Fibroblast of the aortic adventitia (primary cell): ENCODE measurements at places on chromosomes 16 and 17.

DNA sequence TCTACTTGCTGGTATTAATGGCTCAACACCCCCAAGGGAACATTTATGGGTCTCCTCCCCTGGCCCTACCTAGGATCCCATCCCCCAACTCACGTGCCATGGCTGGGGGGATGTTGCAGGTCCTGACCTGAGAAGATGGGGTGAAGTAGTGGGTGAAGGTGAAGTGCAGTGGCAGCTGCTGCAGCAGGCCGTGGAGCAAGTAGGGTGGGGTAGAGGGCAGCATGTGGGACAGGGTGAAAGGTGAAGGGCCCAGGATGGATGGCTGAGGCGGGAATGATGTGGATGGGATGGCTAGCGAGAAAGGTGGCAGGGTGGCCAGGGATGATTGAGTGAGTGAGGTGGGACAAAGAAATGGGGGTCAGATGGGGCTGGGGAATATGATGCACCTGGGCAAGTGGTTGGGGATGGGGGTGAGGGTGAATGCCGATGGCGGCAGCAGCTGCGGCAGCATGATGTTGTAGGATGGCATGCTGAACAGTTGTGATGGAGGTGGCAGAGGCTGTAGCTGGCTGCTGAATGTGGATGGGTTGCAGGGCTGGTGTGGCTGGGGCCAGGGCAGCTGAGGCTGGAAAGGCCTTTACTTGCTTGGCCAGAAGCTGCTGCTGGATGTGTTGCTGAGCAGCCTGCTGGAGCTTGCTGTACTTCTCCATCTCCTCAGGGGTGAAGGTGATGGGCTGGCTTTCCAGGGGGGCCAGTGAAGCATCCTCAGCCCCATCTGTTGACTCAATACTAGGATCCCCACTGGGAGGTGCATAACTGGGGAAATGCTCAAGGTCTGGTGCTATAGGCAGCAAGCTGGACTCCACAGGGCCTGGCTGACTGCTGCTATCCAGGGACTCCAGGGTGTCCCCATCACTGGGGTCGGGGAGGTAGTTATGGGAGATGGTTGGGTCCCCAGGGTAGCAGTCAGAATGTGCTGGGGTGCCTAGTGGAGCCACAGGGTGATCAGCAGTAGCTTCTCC is 8.3 kb upstream of the ITGA2B start:
- DNase-seq: no peak

DNA sequence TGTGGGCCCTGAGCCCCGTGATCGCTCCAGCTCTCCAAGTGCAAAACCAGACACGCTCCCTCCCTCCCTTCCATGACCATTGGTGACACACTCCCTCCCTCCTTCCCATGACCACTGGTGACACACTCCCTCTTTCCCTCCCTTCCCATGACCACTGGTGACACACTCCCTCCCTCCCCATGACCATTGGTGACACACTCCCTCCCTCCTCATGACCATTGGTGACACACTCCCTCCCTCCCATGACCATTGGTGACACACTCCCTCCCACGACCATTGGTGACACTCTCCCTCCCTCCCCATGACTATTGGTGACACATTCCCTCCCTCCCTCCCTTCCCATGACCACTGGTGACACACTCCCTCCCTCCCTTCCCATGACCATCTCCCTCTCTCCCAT is 56.3 kb downstream of the LMF1 start:
- peak; percentile 4 for DNase-seq

DNA sequence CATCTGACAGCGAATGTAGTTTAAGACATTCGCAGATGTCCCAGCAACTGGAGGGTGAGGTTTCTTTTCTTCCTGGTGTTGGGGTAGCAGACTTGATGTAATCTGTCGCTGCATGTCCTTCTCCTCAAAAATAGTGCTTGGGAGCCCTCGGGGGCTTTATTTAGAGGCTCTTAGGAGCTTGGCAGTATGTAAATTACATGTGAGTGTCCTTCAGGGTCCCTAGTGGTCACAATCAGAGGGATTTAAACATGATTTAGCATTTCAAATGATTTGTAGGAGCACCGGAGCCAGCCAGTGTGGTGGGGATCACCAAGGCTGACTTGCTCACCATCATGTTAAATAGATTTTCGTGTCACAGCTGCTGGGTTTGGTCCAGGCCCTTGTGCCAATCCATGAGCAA is 8.8 kb upstream of the SALL1 start:
- no peak for DNase-seq

GRCh38 chr16:86016201-86016965 is 117.4 kb downstream of the IRF8 start:
- peak; percentile 73 for DNase-seq

DNA sequence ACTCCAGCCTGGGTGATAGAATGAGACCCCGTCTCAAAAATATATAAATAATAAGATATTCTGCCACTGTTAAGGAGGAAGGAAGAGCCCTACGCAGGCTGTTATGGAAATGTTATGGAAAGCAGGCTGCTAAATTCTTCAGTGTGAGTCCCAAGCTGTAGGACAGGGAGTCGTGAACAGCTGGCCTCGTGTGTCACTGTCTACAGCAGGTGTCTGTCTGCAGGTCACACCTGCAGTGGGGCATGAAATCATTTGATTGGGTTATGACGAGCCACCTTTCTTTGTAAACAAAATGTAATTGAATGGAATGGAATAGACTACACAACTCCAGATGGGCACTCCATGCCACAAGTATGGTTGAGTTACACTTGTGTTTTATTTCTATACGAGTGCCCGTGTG is 15.6 kb upstream of the LITAF start:
- DNase-seq: no peak

DNA sequence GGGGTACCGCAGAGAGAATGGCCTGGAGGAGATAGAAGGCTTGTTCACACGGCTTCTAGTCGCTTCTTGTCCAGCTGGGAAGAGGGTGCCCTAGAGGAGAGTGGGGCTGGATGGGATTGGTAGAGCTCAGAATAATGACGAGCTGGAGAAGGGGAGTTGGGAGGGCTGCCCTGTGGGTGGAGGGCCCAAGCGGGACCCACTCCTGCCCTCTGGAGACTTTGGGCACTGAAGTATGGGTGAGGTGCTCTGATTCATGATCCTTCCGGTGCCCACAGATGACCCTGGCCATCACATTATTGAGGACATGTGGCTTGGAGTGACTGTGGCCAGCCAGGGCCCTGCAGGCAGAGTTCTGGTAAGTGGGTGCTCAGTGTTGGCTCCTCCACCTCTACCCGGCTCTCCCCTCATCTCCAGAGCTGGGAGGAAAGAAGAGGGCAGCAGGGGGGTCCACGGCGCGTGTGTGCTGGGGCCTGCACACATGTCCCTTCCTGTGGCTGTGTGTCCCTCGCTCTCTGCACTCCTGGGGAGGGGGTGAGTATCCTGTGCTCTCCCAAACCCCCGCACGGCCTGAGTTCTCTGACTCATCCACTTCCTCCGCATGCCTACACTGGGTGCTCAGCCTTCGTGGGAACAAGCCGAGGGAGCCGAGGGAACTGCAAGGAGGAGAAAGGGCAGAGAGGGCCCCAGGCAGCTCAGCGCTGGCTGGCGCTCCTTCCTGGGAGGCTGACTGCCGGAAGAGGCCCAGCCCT is 8.5 kb downstream of the ITGA3 start:
- peak; percentile 86 for DNase-seq

DNA sequence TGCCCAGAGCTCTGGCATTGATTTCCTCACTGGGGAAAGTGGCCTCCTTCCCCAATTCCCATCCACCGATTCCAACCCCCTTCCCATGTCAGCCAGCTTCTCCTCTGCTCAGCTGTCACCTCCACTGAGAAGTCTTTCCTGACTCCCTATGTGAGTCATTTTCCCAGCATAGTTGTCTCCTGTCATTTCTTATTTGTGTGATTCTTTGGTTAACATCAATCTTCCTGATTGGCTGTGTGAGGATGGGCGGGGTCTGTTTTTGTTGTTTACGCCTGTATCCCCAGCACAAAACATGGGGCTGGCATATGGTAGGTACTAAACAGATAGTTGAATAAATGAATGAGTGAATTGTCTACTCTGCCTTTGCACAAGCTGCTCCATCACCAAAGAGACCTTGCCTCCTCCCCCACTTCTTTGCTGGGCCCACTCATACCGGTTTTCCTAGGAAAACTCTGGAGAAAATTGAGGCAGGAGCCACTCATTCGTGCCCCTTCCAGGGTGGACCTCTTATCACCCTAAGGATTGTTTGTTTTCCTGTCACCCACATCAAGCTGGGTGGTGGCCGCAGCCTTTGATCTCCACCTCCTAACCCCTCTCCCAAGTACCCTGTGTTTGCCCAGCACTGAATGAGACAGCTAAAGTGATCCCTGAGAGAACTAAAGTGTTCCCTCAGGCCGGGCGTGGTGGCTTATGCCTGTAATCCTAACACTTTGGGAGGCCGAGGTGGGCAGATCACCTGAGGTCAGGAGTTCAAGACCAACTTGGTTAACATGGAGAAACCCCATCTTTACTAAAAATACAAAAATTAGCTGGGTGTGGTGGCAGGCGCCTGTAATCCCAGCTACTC is 1.2 kb upstream of the GRB7 start:
- no peak for DNase-seq

- peak; percentile 23 for DNase-seq
Measured at GRCh38 chr17:44235583-44235936, 16.1 kb upstream of the UBTF start.

- no peak for DNase-seq
Measured at GRCh38 chr17:49021095-49021767, 24.0 kb downstream of the IGF2BP1 start.

DNA sequence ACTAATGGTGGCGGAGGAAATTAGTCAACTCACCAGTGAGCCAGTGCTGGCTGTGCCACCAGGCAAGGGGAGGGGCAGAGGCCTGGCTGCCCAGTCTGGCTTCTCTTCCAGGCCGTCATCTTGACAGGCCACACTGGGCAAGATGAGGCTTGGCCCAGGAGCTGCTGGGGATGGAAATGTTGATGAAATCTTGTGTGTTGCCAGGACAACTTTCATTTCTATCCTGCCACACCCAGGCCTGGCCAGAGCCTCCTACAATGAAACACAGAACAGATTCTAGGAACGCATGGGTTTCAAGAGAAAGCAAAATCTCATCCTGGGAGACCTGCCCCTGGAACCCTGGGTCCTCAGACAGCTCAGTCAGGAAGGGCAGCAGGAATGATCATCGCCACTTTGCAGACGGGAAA is 9.3 kb downstream of the HEXIM2 start:
- DNase-seq: peak; percentile 87

- DNase-seq: peak; percentile 40
Measured at GRCh38 chr17:77373299-77374169, 232.8 kb downstream of the SEC14L1 start.

DNA sequence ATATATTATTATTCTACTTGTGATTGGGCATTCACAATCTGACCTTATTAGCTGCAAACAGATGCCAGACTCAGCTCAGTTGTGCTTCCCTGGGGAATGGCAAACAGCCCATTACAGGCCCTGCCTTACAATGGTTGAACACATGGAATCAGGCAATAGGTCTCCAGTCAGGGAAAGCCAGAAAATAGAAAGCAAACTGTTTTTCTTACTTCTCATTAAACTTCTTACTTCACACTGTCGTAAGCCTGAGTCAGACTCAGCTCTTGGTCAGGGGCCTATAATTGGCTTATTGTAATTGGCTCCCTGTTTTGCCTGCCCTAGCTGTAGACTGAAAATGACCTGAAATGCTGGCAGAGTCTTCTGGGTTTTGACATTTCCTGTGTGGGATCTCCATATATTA is 77.0 kb upstream of the CA10 start:
- DNase-seq: no peak

- no peak for DNase-seq
Measured at GRCh38 chr17:40561871-40562611, 3.2 kb downstream of the CCR7 start.

DNA sequence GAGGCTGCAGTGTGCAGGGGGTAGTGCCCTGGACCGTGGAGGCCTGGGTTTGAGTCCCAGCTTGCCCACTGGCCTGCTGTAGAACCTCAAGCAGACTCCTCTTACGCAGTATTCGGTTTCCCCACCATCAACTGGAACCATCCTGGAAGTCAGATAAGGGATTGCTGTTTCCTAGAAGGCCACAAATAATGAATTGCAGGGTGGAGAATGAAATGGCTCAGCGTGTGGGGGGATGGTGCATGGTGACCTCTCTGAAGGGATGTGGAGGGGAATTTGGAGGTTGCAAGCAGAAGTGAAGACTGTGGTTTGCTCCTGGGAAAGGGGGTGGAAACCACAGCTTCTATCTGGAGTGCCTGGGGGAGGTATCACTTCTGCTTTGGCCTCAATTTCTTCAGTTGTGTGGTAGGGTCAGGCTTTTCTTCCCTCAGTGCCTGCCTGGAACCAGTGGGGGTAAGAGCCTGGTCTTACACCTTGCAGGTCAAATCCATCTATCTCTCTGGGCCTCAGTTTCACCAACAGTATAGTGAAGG is 1.7 kb downstream of the ADGRG5 start:
- DNase-seq: no peak

DNA sequence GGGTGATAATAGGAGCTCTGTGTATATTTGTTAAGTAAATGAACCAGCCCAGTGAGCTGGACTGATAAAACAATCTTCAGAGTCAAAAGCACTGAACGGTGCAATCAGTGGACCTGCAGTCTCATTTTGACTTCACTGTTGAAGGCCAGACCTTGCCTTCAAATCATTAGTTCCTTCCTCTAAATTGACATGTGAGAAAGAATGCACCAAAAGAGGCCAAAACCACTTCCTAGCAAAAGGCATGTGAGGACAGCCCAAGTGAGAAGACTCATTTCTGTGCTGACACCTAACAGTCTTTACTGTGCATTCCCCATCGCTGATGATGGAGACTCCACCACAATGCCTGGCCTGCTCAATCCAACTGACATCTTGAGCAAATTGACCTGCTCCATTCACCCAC is 10.6 kb downstream of the GTF3C1 start:
- DNase-seq: no peak

DNA sequence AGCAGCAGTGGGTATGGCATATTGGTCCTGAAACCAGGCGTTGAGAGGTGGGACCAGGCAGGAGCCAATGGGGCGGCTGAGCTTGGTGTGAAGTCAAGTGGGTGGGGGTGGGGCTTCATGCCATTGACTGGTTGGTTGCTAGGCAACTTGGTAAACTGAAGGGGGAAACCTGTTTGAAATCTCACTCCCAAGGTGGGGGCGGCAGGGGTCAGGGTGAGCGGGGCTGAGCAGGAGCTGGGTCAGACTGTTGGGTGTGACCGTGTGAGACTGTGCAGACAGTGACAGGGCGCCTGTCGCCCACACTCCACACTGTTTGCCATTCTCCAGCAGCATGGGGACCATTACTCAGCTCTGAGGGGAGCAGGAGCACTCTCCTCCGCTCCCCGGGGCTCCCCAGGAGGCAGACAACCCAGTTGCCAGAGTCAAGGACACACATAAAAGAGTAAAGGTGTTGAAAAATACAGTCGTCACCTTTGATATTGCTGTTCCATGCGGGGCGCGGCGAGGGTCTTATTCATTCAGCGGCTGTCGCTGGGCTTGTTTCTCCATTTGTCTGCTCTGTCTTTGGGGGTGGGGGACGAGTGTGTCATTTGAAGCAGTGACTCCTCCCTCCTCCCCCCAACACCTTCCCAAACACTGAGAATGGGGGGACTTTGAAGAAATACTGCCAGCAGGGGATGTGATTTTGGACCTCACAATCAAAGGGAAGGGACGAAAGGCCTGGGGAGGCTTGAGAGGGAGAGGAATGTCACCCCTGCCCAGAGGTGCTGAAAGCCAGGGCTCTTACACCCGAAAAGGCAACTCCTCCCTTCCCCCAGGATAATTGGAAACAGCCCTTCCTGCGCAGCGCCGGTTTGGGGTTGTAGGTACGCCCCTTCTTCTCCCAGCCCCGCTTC is 1.2 kb upstream of the EFNB3 start:
- DNase-seq: peak; percentile 31

GRCh38 chr17:63489291-63489690 is 12.4 kb downstream of the ACE start:
- no peak for DNase-seq
